ENCODE measurements at places on chromosomes 7 and 10.

DNA sequence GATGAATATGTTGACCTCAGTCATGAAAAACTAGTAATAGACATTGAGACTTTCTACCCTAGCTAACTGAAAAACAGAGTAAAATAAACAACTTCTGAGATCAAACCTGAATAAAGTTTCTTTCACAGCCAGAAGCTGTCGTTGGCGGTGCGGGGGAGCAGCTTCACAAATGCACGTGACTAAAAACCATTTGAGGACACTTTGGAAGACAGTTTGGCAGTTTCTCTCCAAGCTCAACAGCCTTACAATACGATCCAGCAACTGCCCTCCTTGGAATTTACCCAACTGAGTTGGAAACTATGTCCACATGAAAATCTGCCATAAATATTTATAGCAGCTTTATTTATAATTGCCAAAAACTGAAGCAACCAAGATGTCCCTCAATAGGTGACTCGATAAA lies 63.1 kb downstream of the CYTH3 start:
- no peak for DNase-seq

- DNase-seq = peak; percentile 59
Measured at GRCh38 chr7:74174606-74175082, 488 bp downstream of the EIF4H start.

GRCh38 chr10:61899997-61900828 lies 1.3 kb upstream of the ARID5B start:
- peak; percentile 77 for DNase-seq

- DNase-seq = no peak
Measured at GRCh38 chr7:138248609-138249008, 172.3 kb downstream of the AKR1D1 start.

DNA sequence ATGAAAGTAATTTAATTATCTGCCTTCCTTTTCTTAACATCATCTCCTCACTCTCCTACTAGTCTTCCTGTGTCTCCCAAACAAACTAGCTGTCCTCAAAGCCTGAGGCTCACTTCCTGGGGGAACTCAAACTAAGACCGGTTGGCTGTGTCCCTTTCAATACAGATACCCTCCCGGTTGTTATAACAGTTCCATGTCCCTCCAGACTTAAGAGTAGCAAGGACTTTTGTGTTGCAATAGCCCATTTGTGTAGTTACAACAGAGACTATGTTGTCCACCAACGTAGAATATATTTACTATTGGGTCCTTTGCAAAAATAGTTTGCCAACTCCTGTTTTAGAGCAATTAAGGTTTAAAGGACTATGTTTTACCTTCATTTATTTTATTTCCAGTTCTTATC lies 8.6 kb upstream of the TARP start:
- no peak for DNase-seq

DNA sequence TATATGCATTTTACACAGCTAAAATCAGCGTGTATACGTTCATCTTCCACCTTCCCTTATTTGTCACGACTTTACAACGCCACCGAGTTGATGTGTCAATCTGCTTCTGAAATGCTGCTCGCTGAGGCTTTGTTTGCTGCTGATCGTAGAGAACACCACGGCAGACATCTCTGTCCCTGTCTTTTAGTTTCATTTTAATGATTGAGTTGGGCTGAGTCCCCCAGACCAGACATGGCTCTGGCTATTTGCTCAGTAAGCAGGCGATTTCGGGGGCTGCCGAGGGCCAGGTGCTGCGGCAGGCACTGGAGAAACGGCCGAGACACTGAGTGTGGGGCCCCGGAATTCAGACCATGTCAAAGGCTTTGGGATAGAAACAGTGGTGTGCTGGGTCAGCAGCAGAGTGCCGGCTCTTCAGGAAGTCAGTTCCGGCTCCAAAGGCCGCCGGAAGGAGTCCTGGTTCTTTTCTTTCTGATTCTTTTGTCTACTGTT lies 5.0 kb downstream of the LRRC27 start:
- no peak for DNase-seq

DNA sequence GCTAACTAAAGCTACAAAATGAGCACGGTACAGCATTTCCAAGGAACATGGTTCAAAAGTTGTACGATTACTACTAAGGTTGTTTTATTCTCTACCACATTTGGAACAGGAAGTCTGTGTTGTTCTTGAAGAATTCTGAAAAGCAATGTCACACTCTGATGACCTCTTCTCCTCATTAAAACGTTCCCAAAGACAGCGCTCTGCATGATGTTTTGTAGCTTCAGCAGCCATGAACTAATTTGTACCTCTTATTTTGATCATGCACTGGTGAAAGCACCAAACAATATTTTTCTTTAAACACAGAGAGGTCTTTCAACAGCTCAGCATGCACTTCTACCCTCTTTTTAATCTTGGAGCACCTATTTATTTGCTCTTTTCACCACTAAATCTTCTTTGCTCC lies 75.0 kb upstream of the TES start:
- no peak for DNase-seq

DNA sequence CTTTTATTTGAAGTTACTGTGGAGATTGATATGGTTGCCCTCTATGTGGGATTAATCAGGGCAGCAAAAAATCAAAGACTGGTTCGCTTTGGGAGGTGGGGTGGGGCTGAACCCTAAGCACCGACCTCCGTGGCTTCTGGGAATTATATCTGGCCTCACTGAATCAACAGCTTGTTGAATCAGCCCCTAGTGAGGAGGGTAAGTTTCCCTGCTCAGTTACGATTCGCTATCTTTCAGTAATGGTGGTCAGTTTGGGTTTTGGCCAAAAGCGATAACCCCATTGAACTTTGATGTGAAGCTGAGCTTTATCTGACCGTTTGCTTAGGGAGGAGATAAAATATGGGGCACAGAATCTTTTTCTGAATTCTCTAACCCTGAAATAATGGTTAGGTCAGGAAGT lies 16.6 kb upstream of the ARPC1A start:
- DNase-seq = no peak

DNA sequence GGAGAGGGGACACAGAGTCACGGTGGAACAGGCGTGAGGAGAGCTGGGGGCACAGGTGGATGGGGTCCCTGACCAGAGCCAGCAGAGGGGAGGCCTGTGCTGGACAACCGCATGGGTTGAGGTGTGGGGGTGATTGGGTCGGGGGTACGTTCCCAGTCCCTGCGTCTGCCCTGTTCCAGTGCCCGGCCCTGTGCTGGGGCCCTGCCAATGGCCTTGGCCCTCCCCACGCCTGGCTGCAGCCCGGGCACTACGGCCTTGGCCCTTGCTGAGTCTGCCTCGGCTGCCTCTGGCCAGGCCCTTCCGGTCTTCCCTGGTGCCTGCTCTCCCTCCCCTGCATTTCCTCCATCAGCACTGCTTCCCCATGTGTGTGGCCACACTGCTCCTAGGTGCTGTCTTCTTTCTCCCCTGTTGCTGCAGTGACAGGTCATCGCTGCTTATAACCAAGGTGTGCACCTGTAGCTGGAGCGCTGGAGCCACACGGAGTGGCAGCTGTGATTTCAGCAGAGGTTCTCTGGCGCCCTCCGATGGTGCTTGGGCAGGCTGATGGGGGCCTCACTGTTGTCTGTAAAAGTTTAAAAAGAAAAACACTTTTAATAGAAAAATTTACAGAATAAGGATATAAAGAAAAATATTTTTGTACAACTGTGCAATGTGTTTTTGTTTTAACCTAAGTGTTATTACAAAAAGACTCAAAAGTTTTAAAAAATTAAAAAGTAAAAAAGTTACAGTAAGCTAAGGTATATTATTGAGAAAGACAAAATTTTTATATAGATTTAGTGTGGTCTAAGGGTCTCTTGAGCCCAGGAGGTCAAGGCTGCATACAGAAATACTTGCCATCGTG lies 45.2 kb upstream of the BHLHA15 start:
- DNase-seq = peak; percentile 42

DNA sequence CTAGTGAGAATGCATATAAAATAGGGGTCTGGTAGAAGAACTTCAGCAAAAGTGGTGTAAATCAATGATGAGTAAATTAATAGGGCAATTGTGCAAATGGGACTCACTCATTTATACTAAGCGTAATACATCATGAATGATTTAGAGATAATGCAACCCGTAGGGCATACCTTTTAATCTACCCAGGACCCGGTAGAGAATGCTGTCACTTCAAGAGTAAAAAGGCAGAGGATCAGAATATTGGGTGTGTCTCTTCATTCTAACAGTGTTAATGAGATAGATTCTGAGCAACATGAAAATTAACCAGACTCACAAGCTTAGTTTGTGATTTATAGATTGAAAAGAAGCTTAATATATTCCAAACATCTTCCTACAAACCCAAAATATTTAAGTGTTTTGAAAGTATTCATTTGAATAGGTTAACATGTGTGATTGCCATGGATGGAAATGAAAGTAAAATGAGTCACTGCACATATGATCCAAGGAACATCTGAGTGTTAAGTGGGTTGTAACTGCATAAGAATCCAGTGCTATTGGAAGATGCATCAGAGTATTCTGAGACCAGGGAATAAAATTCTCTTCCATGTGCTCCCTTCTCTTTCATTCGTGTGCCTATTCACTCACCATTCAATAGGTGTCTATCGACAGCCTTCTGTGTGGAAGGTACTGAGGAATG lies 690.6 kb downstream of the AUTS2 start:
- no peak for DNase-seq

- no peak for DNase-seq
Measured at GRCh38 chr7:143199040-143199439, 15.8 kb downstream of the TAS2R39 start.

GRCh38 chr10:126481181-126481580 lies 92.9 kb upstream of the ADAM12 start:
- DNase-seq = no peak

DNA sequence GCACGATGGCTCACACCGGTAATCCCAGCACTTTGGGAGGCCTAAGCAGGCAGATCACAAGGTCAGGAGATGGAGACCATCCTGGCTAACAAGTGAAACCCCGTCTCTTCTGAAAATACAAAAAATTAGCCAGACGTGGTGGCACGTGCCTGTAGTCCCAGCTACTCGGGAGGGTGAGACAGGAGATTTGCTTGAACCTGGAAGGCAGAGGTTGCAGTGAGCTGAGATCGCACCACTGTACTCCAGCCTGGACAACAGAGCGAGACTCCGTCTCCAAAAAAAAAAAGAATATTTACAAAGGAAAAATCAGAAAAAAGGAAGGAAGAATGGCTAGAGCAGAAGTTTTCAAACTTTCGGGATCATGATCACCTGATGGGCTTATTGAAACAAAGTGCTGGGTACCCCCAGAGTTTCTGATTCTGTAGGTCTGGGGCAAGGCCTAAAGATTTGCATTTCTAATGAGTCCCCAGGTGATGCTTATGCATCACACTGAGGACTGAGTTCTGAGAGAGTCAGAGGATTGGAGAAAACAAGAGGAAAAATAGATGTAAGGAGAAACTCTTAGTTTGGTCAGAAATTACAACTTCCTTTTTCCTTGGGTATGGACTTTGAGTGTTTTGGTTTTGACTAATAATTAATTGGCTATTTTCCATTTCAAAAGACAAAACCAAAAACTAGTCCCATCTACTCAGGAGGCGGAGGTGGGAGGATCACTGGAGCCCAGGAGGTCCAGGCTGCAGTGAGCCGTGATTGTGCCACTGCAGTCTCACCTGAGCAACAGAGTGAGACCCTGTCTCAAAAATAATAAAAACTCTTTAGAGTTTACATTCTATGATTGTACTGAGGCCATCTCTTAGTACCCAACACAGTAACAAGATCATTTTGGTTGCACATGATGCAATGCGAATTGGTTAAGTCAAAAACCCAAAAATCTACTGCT lies 14.4 kb downstream of the MARCHF5 start:
- DNase-seq = no peak

DNA sequence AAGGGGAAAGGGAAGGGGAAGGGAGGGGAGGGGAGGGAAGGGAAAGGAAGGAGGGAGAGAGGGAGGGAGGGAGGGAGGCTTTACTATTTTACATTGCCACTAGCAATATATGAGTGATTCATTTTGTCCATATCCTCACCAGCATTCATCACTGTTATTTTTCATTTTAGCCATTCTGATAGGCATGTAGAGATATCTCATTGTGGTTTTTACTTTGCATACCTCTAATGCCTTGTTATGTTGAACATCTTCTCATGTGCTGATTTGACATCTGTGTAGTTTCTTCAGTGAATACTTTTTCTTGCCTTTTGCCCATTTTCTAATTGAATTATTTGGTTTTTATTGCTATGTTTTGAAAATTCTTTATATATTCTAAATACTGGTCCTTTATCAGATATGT lies 52.7 kb downstream of the GCC1 start:
- no peak for DNase-seq

DNA sequence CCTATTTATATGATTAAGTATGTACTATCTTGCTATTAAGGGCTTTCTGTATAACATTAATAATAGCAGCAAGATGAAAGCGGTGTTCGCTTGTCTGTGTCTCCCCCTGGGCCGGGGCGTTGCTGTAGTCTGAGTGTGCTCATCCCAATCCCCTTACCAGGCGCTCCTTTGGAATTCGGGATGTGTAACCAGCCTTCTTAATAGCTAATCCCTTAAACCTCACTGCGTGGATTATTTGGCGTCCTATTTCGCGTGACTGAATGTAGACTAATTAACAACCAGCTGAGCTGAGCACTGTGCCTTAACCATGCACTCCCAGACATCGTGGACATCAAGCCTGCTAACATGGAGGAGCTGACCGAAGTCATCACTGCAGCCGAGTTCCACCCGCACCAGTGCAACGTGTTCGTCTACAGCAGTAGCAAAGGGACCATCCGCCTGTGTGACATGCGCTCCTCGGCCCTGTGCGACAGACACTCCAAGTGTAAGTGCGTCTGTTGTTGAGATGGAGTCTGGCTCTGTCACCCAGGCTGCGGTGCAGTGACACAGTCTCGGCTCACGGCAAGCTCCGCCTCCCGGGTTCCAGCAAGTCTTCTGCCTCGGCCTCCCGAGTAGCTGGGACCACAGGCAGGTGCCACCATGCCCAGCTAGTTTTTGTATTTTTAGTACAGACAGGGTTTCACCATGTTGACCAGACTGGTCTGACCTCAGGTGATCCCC lies 36.6 kb downstream of the BNIP3 start:
- DNase-seq = no peak

- DNase-seq = no peak
Measured at GRCh38 chr7:6432781-6433180, 15.0 kb downstream of the DAGLB start.

GRCh38 chr10:4786043-4786839 lies 39.8 kb upstream of the AKR1E2 start:
- no peak for DNase-seq

GRCh38 chr7:42285383-42285824 lies 48.4 kb upstream of the GLI3 start:
- peak; percentile 27 for DNase-seq

- no peak for DNase-seq
Measured at GRCh38 chr10:36640626-36641025, 484.8 kb upstream of the ANKRD30A start.

- no peak for DNase-seq
Measured at GRCh38 chr10:83038631-83039030, 1100.7 kb upstream of the GHITM start.

DNA sequence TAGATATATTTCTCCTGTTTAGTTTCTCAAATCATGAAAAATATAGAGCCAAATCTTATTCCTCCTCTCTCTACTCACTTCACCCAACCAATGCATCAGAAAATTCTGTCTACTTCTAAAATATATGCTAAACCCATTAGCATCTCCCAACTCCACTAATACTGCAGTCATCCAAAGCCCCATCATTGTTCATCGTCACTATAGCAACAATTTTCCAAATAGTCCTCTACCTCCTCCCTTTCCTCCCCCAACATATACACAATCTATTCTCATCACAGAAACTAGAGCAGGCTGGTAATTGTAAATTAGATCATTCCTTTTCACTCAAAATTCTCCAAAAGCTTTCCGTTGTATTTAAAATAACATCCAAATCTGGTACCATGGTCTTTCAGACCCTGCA lies 38.4 kb upstream of the C10orf120 start:
- DNase-seq = no peak

GRCh38 chr7:135231686-135232085 lies 2.0 kb upstream of the STRA8 start:
- no peak for DNase-seq

All from kidney (tissue), 22 donors.